ENCODE measurements at places on chromosomes 3 and 15.

DNA sequence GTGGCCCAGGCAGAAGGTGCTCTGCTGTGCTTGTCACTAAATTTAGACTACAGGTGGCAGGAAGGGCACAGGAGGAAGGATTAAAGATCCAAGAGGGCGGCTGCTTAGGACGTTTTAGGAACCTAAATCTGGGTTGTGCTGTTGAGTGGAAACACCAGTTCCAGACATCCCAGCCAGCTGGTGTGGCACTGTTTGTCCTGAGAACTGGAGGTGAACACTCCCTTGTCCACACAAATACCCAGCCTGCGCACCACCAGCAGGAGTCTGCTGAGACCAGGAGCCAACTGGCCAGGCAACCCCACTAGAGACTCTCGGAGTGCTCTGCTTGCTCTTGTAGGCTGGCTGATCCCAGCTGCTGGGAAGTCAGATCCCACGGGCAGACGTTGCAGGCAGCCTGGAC is 30.3 kb upstream of the UACA start:
- DNase-seq = no peak

GRCh38 chr3:39478226-39478625 is 10.7 kb downstream of the MOBP start:
- no peak for DNase-seq

DNA sequence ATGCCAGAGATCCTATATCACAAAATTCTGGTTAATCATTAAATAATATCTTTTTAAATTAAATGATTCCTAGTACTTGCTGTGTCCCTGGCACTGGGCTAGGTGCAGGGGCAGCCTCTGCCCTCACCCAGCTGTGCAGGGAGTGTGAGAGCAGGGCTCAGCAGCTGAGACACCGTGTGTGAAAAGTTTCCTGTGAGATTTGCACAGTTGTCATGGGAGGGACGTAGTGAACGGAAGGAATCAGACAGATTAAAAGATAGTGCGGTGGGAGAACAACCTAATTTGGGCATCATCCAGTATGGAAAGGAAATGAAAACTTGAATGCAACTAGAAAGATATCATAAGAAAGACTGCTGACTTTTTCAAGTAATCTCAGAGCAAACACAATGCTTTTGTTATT is 204.1 kb downstream of the SSR3 start:
- no peak for DNase-seq

DNA sequence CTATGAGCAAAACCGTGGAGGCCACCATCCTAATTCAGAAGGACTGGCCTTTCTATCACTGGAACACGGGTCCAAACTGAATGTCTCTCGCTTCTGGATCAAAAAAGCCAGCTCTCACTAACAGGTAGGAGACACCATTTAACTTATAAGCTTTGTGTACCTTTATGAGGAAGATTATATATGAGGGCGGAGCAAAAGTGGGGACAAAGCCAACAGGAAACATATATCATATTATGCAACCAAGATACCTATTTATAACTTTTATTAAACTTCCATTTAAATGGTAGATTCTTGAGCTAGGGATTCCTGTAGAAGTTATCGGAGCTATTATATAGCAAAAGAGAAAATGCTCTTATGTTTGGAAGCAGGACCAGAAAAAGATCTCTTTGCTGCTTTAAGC is 78.4 kb downstream of the IGF2BP2 start:
- no peak for DNase-seq

DNA sequence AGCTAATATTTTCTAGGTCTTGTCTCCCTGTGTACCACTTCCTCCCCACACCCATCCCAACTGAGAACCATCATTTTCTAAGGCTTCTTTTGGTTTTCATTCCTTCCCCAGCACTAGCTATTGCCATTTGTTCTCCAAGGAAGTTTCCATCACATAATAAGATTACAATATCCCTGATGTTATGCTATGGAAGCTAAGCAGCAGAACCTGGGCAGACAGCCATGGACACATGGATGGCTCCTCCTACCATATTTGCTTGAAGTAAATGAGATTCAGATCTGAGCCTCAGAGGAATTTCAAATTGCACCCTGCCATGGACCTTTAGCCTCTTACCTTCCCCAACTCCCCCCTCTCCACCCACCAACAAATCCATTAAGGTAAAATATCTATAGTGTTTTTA is 31.5 kb downstream of the GASK1A start:
- DNase-seq = no peak

DNA sequence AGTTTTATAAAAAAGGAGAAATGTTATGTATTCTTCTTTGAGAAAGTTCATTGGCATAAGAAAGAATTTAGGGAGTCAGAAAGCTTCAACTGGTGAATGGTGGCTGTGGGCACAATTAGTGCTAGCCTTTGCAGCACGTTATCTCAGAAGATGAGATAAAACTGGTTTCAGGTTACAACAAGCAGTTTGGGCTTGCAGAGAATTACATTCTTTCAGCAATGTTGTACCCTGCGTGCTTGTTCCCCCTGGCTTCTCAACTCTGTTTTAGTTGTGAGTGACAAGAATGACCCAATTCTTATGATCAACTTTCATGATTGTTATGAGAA is 31.6 kb upstream of the ACP3 start:
- no peak for DNase-seq

GRCh38 chr3:168671091-168671490 is 575.4 kb upstream of the GOLIM4 start:
- no peak for DNase-seq

- DNase-seq = no peak
These were observed 7.2 kb downstream of the GXYLT2 start for GRCh38 chr3:72894976-72895552.

DNA sequence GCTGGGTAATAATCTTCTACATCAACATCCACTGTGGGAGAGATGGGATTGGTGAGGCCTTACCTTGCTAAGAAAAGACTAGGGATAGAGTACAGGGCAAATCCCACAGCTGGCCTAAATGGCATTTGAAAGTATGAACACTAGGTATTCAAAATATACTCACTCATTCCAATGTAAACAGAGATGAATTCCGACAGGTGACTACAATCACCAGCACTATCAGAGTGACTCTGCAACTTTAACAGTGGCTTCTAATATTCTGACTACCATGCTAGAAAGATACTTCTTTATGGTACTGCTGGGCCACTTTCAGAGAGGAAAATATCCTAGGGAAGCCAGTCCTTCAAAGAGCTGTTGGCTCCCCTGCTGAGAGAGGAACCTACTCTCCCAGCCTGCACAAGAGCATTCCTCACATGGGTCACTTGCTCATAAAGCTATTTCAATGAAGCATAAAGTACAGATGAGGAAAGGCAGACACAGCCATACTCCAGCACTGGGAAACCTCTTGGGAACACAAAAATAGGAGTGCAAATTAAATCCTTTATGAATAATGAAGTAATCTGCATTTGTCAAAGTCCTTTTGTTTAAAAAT is 21.5 kb upstream of the MAN2C1 start:
- no peak for DNase-seq

DNA sequence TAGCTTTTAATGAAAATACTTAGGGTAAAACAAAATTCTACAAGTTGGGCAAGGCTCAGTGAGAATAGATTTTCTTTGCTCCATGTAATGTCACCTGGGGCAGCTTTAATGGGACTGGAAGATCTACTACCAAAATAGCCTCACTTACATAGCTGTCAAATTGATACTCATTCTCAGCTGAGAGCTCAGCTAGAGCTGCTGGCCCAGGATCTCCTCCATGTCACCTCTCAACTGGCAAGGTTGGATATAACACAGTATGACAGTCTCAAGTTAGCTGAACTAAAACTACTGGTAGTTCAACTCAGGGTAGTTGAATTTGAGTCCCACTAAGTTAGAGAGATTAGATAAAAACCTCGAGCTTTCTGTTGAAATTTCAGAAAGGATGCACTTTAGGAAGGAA is 218.5 kb upstream of the PLSCR5 start:
- no peak for DNase-seq

DNA sequence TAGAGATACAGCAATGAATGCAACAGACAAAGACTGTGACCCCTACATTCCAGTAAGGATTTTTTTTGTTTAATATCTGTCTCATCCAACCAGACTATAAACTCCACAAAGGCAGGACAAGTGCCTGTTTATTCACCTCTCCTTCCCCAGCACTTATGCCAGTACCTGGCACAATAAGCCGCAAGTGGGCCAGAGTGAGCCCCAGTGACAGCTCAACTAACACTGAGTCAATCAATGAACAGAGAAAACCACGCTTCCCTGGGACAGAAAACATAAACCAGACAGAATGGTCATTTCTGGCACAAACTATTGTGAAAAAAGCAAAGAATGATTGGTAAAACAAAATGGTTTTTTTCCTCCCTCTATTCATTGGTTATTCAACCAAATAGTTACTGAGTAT is 52.2 kb downstream of the RYK start:
- no peak for DNase-seq

DNA sequence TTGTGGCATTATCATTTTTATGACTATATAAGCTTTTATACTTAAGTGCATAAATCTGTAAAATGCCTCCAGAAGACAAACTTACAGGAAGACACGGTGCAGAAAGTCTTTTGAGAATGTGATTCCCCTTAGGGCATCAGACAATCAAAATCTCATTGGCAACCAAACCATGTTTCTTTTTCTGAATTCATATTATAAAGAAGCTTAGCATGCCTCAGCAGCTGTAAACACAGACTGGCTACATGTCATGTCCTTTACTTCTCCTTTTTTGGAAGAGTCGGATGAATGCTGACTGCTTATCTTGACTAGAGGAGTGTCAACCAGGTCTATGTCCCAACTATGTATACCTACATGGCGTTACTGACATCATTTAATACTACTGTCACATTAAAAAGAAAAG is 150.1 kb downstream of the PLD1 start:
- no peak for DNase-seq

DNA sequence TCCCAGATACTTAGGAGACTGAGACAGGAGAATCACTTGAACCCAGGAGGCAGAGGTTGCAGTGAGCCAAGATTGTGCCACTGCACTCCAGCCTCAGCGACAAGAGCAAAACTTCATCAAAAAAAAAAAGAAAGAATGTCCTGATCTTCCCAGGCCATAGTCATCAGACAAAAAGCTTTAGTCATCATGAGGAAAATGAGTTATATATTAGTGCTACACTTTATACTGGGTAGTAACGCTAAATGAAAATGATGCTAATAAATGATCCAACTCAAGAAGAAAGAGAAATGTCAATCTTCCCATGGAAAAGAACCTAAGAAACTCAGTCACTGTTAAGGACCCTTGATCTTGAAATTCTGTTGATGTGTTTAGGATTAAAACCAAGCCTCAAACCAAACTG is 26.3 kb upstream of the TRIM59 start:
- no peak for DNase-seq

DNA sequence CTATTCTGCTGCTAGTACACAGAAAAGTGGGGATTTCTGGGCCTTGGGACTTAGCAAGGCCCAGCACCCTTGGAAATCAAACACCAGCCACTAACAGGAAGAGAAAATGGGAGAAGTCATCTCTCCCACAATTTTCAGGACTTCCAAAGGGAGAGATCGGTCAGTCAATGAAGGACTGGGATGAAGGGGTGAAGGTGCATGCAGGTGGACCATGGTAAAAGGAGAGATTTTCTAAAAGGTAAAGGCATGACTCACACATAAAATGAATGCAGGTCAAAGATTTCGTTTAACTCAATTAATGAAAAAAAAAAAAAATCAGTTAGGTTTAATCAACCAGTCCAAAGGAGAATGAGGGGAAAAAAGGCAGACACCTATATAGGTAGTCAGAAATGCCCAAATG is 176.4 kb upstream of the PROK2 start:
- DNase-seq = no peak

DNA sequence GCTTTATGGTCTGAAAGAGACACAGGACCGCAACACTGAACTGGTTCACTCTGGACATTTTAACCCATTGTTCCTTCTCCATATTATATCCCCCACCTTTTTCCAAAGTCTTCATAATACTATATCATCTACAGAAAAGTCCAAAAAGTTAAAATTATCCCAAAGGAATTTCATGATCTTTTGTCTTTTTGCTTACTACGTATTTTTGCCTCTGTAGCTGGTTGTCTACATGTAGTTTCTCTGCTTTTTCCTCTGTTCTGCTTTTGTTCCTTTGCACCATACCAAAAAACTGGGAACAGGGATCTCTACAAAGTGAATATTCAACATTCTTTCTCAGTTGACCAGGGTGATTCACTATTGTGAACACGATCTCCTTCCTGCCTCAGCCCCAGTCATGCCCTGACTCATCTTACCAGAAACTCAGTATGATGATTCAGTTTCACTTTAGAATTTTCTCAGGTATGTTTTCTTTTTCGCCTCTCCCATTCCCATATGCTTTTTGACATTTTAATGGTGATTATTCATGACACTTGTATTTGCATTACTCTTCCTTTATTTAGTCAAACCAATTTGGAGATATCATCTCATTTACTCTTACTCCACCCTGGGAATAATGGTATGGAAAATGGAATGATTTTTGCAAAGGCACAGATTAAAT is 14.5 kb downstream of the EMC4 start:
- DNase-seq = peak; percentile 87

DNA sequence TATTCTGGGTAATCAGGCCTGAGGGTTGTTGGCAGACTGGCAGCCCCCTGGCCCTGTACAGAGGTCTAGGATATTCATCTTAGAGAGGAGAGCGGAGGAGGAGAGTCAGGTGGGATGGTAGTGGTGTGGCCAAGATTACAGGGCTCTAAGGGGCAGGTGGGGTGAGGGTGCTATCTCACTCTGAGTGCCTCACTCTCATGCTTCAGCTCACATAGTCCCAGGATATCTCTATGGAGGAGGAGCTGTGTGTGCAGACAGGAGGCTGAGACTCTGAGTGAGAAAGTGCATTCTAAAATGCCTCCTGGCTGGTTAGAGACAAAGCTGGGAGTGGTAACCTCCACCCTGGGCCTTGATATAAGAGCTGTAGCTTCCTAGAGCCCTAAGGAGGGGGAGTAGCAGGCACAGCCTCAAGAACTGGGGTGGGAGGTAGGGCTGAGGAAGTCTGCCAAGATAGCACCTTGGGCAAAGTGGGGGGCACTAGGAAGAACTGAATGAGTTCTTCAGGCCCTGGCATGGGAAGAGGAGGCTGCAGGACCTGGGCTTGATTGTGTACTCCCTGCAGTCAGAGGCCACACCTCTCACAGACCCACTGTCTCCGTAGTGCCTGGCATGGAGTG is 39.9 kb downstream of the CLSTN2 start:
- no peak for DNase-seq

DNA sequence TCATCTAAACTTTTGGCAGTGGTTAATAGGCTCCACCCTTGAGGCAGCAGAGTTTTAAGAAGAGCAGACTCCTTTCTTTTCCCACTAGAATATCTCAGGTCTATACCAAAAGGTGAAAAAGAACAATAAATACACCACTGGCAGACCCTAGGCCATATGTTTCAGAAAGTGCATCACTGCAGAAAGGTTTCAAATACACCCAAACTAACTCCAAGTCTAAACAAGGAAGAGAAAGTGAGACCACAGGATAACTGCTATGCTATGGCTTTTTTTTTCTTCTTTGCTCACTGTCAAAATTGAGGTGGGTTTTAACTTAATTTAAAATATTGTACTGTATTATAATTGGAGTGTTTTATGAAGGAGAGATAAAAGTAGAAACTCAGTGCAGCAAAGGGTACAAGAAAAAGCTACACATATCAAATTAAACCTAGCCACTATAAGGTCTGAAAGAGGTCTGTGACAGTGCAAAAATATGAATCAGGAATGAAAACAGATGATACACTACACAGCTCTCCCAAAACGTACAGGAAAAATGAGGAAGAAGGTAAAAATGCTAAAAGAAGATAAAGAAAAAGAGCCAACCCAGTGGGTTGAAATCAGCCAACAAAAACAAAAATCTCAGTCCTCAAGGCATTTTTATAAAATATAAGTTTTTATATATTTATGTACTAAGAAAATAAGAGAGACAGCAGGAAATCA is 8.4 kb downstream of the SNX4 start:
- DNase-seq = no peak

Measured in fibroblast of upper back skin (primary cell).